ENCODE measurements at places on chromosomes 5 and 9. TPM values are rescaled to one million over a fixed set of nuclear protein-coding genes. Genes with fewer than 3 reads are reported as not detected.

GRCh38 chr5:163407034-163407655 lies 30.2 kb upstream of the CCNG1 start:
- H3K36me3 ChIP-seq, result no peaks in the 10 kb centered on the region
- no peak overlapping the region for H3K4me3 ChIP-seq
- H3K4me1 ChIP-seq, result peaks cover 16% of the 10 kb centered on the region
- H3K27ac ChIP-seq, result no peak overlapping the region
- no peaks in the 10 kb centered on the region for H3K27me3 ChIP-seq

- H3K27me3 ChIP-seq, result peaks cover 5% of the 10 kb centered on the region
- H3K4me1 ChIP-seq, result peaks cover 9% of the 10 kb centered on the region
- H3K27ac ChIP-seq, result no peak overlapping the region
- no peak overlapping the region for H3K4me3 ChIP-seq
These were observed 241.2 kb upstream of the TNC start for GRCh38 chr9:115359017-115359780.

DNA sequence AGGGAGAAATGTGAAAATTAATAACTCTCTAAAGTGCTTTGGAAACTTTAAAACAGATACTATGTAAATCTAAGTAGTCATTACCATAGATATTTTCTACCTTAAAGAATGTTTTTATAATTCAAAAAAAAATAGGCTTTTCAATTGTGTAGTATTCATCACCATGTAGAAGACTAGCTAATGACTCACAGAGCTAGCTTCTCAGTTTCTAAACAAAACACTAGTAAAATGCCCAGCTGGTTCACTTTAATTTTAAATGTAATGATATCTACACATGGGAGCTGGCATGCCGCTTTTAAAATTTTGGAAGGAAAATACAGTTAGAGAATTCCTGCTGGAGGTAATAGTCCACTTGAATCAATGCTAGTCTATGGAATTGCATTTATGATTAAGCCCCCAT lies 509.8 kb downstream of the CSNK1G3 start:
- H3K27me3 ChIP-seq, result peaks cover 2% of the 10 kb centered on the region
- H3K4me3 ChIP-seq, result no peak overlapping the region
- peaks cover 5% of the 10 kb centered on the region for H3K36me3 ChIP-seq
- peaks cover 13% of the 10 kb centered on the region for H3K4me1 ChIP-seq
- H3K27ac ChIP-seq, result no peak overlapping the region

- H3K27me3 ChIP-seq, result no peaks in the 10 kb centered on the region
- H3K4me3 ChIP-seq, result no peak overlapping the region
- H3K27ac ChIP-seq, result no peak overlapping the region
- no peak for DNase-seq
- H3K4me1 ChIP-seq, result no peaks in the 10 kb centered on the region
These were observed 184.4 kb upstream of the OR13F1 start for GRCh38 chr9:104319685-104320084.

DNA sequence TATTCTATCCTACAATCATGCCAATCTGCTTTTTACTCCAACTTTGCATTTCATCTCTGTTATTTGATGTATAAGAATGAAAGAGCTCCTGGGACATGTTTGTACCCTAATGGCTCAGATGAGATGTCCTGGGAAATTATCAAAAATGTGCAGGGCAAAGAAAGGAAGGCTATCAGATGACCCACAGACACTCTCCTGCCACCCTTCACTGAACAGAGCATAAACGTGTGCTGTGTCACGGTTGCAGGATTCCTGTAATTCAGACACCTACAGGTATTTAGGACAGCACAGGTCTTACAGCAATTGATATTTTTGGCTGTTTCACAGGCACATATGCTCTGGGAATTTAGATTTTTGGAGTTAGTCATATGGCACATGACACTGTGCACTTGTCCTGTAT lies 149.2 kb upstream of the GAS1 start:
- H3K4me1 ChIP-seq, result peaks cover 3% of the 10 kb centered on the region
- no peak overlapping the region for H3K27ac ChIP-seq
- no peak for DNase-seq
- H3K36me3 ChIP-seq, result no peaks in the 10 kb centered on the region
- H3K4me3 ChIP-seq, result no peak overlapping the region

DNA sequence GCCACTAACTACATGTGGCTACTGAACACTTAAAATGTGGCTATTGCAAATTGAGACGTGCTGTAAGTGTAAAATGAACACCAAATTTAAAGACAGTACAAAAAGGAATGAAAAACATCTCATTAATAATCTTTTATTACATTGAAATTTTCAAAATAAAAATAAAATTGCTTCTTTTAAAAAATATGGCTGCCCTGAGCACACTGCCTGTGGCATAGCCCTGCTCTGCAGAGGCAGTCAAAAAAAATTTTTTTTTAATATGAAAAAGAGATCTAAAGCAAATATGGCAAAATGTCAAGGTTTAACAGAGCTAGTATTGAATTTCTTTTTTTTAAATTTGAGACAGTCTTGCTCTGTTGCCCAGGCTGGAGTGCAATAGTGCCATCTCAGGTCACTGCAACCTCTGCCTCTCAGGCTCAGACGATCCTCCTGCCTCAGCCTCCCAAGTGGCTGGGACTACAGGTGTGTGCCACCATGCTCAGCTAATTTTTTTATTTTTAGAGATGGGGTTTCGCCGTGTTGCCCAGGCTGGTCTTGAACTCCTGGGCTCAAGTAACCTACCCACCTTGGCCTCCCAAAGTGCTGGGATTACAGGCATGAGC lies 25.6 kb downstream of the CARNMT1 start:
- DNase-seq, result no peak
- no peak overlapping the region for H3K27ac ChIP-seq
- H3K36me3 ChIP-seq, result peaks cover 9% of the 10 kb centered on the region
- H3K27me3 ChIP-seq, result no peaks in the 10 kb centered on the region
- peaks cover 11% of the 10 kb centered on the region for H3K4me1 ChIP-seq
- H3K4me3 ChIP-seq, result no peak overlapping the region

Gene SLC1A1
- 3.8 TPM for total RNA-seq

Gene RGMB
- total RNA-seq, result 24.4 TPM

Gene FBP2
- not detected for total RNA-seq

Gene TRPM3
- total RNA-seq, result 1.6 TPM

Gene STPG3
- total RNA-seq, result not detected
